Caudate nucleus (tissue), 63 donors: ENCODE measurements at places on chromosomes 6 and 20.

DNA sequence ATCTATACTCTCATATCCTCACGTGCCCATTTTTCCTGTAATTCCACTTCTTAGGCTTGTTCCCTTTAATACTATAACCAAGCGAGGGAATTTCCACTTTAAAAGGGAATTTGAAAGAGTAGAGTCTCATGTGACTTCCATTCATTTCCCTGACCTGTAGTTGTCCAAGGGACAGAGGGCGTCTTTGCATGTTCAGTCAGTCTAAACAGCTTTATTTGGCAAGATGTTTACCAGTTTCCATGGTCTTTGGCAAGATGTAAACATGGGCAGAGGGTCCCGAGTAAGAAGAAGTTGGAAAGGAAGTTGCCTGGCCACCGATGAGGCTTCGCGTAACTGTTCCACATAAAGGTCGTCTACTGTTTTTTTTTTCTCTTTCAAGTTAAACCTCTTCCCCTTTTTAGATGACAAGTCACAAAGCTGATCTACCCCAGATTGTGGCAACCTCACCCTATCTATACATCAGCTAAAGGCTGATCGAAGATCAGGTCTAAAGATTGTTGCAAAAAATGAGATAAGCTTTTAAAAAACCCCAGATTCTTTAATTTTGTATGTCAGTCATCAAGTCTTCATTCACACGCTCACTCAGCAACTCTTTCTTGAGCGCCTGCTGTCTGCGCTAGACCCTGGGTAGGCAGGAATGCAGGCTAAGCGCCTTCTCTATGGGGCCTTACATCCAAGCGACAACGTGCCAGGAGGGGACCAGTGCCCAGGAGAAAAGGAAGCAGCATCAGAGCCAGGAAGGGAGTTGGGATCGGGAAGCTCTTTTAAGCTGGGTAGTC is 31.7 kb upstream of the CCR6 start:
- DNase-seq, result no peak

DNA sequence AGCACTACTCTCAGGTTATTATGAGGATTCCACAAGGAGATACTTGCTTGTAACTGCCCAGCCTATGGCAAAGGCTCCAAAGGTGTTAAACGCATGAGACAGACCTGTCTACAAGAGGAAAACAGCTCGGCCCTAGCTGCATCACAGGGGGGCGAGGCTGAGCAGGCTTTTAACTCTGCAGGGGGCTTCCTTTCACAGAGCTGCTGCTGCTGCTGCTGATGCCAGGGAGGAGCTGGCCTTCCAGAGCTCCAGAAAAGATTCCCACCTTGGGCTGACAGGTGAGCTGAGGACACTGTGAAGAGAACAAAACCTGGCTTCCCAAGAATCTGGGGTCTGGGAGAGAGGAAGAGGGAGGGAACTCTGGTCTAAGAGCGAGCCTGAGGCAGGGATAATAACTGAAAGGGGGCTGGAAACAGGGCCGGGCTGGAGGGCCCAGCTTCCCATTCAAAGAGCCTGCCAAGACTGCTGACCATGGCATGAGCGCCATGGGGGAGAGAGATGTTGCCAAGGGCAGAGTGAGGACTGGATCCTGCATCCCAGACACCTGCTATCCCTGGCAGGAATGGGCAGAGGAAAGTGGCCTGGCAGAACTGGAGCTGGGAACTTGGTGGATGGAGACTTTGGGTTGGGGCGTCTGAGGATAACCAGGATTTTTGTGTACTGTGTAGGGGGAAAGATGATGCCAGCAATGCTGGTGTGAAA is 211.1 kb upstream of the LRFN2 start:
- no peak for DNase-seq

GRCh38 chr6:17677602-17678001 is 29.1 kb downstream of the NUP153 start:
- DNase-seq, result no peak

DNA sequence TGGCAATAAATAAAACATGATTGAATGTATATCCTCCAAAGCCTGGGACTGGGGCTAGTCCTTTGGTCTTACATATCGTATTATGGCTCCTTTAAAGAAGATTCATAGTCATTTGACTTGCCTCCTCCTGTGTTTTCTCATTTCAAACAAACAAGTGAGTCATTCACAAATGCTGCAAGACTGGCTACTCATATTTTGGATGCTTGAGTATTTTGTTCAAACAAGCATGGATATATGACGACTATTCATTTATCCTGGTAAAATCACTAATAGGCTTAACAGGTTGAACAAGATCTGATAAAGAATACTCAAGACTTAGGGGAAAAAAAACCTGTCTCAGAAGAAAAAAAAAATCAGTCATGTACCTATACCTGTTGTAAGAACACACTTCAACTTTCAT is 111.1 kb upstream of the CCDC28A start:
- no peak for DNase-seq

DNA sequence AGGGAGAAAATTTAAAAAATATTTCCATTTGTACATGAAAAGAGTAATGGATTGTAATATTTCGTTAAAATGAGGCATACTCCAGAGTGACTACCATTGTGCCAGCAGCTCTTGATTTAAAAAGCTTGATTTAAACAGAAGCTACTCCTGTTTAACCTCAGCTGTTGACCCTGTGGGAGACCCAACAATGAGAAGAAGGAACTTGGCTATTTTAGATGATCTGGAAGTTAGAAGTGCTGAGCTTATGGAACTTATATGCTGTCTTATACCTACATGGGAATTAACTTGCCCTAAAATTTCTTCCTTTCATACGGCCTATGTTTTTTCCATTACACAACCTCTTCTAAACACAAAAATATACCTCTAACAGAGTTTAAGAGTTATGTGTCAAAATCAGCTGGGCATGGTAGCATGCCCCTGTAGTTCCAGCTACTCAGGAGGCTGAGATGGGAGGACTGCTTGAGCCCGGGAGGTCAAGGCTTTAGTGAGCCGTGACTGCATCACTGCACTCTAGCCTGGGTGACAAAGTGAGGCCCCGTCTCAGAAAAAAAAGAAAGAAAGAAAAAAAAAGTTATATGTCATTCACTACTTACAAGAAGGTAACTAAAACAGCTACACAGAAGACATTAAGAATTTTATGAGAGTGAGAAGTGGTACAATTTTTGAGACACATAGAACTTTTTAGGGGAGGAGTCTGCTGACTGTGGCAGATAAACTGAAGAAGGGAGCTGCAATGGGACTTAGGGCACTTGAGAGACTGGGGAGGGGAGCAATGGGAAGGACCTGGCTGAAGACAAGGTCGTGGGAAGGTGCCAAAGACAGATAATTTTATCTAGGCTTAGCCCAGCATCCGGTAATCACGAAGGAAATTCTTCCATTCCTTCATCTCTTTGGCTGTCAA is 139.9 kb downstream of the MYB start:
- no peak for DNase-seq

DNA sequence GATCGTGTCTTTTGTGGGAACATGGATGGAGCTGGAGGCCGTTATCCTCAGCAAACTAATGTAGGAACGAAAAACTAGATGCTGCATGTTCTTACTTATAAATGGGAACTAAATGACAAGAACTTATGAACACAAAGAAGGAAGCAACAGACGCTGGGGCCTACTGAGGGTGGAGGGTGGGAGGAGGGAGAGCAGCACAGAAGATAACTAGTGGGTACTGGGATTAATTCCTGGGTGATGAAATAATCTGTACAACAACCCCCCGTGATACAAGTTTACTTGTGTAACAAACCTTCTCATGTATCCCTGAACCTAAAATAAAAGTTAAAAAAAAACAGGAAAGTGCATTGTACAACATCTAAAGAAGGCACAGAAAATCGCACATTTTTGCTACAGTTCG is 59.0 kb upstream of the TMEM170B start:
- no peak for DNase-seq

DNA sequence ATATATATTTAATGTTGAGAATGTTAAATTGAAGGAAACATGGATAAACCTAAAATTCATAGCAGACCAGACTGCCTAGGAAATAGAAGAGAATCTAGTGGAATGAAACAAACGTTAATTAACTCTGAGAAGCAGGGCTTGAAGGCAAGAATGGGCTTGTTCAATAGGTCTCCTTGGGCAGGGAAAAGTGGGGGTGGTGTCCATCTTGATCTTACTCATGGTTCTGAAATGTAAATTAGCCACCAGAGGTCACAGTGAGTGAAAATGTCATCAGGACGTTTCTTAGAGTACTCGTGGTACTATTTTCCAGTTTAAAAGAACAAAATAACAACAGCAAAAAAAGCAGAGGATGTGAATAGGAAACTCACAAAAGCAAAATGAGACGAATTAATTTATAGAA is 66.8 kb upstream of the BTBD3 start:
- DNase-seq, result no peak

DNA sequence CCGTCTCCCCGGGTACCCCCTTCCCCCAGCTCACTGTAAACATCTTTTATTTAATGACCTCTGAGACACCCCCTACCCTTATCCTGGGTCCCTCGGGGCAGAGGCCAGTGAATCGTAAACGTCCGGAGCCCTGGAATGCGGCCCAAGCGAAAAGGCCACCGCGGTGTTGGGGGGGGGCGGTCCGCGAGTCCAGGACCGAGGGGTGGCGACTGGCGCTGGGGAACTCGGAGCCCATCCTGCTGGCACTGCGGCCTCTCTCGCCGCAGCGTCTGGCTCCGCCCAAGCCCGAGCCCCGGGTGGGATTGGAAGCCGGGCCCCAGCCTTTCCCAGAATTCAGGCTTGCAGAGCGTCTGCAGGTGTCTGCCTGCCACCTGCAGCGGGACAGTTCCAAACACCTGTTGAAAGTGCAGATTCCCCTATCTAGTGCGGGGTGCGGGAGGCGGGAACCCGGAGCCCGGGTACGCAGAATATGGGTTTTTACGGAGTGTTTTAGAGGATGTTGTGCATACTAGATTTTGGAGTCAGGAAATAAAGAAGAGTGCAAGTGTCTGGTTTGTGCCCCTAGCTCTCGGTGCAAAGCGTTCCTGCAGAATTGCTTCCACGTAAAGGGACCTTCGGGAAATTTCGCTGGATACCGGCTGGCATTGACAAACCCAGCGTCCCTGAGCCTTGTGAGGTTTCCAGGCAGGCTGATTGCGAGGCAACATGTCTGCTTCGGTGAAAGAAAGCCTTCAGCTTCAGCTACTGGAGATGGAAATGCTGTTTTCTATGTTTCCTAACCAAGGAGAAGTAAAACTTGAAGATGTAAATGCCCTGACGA is 800 bp downstream of the RWDD2A start:
- DNase-seq, result peak; percentile 60

GRCh38 chr20:60691966-60692615 is 560.0 kb upstream of the CDH4 start:
- no peak for DNase-seq

DNA sequence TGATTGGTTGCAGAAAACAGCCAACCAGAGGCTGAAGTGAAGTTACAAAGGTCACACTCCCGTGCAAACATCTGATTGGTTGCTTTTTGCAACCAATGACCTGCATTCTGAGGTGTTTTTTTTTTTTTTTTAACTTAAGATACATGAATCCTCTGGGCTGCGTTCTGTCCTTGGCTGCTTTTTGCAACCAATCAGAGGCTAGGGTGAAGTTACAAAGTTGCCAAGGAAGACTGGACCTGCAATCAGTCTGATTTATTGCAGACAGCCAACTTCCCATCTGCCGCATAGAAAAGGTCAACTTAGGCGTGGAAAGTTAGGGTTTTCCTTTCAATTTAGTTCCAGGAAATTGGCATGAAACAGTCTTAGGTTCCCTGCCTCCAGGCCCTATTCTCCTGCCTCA is 292.9 kb downstream of the PLCB1 start:
- DNase-seq, result no peak
